ENCODE measurements at places on chromosomes 5 and 9.

- DNase-seq: no peak
These were observed 17.5 kb upstream of the POMT1 start for GRCh38 chr9:131485206-131485605.

- no peak for DNase-seq
These were observed 56.0 kb upstream of the FAM174A start for GRCh38 chr5:100479079-100479688.

DNA sequence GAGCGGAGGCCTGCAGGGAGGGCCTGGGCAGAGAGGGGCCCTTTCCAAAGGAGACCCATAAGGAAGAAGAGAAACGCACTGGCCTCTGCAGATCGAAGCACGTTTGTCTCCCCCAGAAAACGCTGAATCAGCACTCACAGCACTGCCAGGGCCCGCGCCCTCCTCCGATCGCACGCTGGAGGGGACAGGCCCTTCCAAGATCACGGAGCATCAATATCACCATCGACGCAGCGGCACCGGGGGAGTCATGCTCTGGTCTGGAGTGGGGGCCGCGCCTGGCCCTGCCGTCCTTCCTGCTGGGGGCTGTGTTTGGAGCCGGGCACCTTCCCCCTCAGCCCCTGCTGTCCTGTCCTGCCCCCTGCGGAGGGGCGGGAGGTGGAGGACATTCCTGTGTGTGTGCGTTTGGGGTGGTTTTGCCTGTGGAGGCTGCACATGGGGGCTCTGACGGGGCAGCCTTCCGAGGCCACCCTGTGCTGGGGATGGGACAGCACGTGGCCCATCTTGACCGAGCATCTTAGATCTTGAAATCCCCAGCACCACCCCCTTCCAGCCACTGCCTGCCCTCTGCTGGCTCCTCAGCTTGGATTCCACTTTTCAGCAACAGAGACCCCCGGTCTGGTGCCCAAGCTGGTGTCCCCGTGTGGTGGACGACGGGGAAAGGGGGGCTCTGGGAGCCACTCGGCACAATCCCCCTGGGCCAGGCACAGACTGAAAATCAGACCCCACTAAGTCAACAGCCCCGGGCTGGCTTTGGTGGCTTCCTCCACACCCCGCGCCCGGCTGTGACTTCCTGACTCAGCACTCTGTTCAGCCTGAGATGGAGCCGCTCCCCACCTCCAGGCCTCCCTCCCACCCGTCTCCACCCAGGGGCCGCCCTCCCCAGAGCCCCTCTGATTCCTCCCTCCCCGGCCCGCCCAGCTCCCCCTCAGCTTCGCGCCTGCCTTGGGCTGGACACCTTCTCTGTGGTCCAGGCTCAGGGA lies 8.3 kb downstream of the TMEM250 start:
- peak; percentile 45 for DNase-seq

DNA sequence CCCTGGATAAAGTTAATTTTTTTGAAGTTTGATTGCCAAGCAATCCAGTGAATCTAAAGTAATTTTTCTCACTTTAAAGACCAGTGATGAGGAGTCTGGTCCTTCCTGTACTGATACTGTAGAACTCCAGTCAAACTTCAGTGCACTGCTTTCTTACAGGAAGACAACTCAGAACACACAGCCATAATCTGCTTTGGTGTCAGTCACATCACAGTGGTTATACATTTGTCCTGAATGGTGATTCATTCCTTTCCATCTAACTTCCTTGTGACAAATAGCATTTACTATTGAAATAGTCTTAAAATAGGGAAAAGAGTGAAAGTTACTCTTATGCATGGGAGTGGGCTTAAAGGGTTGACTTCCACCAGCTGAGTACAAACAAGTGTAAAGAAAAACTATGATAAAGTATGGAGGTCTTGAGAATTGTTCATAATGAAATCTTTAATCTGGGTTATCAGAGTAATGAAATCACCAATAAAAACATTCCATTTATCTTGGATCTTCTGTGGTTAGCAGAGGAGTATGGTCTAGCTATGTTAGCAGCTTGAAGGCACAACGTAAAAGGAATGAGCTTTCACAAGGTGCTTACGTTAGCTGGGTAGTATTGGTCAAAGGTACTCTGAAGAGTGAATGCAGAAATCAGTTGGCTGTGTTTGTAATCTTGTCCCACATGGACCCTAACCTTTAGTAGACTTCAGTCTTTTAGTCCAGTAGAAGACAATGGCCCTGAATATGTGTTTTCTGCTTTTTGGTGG lies 41.5 kb downstream of the DCP2 start:
- DNase-seq: no peak

- no peak for DNase-seq
These were observed 25.9 kb upstream of the SELENOP start for GRCh38 chr5:42837601-42838000.

DNA sequence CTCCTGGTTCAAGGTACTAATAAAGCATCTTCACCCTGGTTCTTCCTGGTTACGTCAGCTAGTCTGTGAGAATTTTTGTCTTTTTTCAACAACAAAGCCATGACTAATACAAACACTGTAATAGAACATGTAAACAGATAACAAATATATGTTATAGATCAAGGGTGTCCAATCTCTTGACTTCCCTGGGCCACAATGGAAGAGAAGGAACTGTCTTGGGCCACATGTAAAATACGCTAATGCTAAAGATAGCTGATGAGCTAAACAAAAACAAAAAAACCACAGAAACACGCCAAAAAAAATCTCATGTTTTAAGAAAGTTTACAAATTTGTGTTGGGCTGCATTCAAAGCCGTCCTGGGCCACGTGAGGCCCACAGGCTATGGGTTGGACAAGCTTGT lies 124.5 kb upstream of the GNA14 start:
- no peak for DNase-seq

GRCh38 chr9:5876711-5877110 lies 14.0 kb upstream of the MLANA start:
- no peak for DNase-seq

GRCh38 chr9:15243081-15243480 lies 63.9 kb downstream of the TTC39B start:
- no peak for DNase-seq

DNA sequence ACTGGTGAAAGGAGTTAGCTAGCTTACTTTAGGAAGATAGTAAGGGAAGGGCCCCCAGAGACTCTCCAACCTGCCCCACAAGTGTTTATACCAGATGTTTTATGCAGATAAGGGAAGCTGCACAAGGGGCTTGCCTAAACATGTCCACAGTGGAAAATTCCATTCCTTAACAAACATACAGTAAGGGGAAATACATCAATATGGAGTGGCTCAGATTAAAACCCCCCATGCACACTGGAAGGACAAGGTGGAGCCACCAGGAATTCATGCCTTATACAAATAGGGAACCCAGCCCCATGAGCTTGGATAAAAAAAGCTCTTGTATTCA lies 106.3 kb upstream of the GPBP1 start:
- no peak for DNase-seq

- no peak for DNase-seq
These were observed 121.0 kb downstream of the RGS3 start for GRCh38 chr9:113584428-113585084.

GRCh38 chr9:841371-842209 lies at the start of gene DMRT1:
DMRT1 (plus strand) TSS chr9:841697; CDS start chr9:841839, 142 bp downstream.
- DNase-seq: no peak

GRCh38 chr9:128191406-128192046 lies at the start of gene CIZ1:
CIZ1 (minus strand) TSS chr9:128191572; CDS start chr9:128190857, 715 bp downstream.
- peak; percentile 70 for DNase-seq

GRCh38 chr5:123099514-123100151 lies 10.6 kb downstream of the PRDM6 start:
- DNase-seq: no peak

- no peak for DNase-seq
These were observed 19.4 kb upstream of the FCN1 start for GRCh38 chr9:134937164-134937555.
